Urothelium cell line (cell line): ENCODE measurements at places on chromosomes 3 and 15.

DNA sequence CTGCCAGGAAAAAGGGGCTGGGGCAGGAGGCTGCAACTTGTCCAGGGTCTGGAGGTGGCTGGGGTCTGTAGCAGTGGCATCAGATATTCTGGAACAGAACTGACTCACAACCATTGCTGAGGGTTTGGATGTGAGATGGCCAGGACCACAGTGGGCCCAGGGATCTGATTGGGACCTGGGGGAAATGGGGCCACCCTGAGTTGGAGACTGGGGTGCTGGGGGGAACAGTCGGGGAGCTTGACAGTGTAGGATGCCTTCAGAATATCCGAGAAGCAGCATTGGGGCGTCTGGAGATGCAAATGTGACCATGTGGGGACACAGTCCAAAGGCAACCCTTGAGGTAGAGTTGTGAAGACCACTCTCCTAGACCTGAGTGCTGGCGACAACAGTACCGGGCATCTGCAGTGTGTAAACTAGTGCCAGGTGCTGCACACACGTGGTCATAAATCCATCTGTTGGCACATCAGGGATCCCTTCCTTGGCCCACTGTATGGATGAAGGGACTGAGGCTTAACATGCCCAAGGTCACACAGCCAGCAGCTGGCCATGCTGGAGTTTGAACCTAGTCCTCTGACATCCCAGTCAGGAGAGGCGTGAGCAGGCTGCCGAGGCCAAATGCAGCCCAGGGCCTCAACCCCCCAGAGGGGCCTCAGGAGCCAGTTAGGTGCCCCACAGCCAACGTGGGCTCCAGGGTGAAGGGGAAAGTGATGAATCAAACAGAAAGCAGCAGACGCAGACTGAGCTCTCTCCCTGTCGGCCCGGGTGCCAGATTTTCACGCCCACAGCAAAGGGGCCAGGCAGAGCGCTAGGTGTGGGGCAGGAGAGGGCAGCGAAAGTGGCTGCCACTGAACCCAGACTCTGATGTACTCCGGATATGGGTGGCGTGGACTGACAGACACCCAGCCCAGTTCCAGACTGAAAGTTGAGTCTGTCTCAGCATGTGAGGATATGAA lies 18.8 kb downstream of the HEMK1 start:
- no peak for DNase-seq

- peak; percentile 38 for DNase-seq
These were observed 68.5 kb downstream of the TMCO5A start for GRCh38 chr15:38002883-38003477.

- no peak for DNase-seq
These were observed 105.7 kb upstream of the MCTP2 start for GRCh38 chr15:94125698-94126097.

GRCh38 chr3:191030491-191030890 lies 168.0 kb upstream of the GMNC start:
- no peak for DNase-seq

DNA sequence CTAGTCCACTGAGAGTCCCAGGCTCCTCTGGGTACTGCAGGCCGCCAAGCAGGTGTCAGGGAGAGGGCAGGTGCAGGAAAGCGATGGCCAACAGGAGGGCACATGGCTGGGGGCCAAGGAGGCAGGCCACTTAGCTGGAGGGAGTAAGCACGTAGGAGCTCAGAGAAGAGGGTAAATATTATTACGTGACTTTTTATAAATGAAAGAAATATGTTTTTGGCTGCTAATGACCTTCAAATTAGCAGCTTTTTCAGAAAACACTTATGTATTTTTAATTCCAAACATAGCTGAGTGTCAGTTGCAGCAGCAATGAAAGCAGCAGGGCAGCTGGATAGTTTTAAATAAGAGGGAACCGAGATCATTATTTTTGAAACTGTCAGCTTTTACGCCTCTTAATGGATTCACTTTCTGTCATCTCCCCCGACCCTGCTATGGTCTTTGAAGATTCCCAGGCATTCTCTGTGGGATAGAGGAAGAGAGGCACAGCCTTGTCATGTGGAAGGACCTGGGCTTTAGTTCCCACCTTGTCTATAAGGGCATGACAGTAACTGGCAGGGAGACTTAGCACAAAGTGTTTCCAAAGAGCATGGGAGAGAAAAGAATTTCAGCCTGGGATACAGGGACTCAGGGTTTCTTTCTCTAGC lies 477.1 kb downstream of the EPHB1 start:
- no peak for DNase-seq

- DNase-seq: no peak
These were observed 34.9 kb downstream of the CP start for GRCh38 chr3:149186721-149187120.

- no peak for DNase-seq
These were observed 119.5 kb downstream of the ZNF280D start for GRCh38 chr15:56613811-56614210.

- DNase-seq: peak; percentile 35
These were observed 200.5 kb downstream of the GOLGA6L6 start for GRCh38 chr15:20340931-20341661.

- no peak for DNase-seq
These were observed 43.7 kb upstream of the PGPEP1L start for GRCh38 chr15:99051308-99051707.

DNA sequence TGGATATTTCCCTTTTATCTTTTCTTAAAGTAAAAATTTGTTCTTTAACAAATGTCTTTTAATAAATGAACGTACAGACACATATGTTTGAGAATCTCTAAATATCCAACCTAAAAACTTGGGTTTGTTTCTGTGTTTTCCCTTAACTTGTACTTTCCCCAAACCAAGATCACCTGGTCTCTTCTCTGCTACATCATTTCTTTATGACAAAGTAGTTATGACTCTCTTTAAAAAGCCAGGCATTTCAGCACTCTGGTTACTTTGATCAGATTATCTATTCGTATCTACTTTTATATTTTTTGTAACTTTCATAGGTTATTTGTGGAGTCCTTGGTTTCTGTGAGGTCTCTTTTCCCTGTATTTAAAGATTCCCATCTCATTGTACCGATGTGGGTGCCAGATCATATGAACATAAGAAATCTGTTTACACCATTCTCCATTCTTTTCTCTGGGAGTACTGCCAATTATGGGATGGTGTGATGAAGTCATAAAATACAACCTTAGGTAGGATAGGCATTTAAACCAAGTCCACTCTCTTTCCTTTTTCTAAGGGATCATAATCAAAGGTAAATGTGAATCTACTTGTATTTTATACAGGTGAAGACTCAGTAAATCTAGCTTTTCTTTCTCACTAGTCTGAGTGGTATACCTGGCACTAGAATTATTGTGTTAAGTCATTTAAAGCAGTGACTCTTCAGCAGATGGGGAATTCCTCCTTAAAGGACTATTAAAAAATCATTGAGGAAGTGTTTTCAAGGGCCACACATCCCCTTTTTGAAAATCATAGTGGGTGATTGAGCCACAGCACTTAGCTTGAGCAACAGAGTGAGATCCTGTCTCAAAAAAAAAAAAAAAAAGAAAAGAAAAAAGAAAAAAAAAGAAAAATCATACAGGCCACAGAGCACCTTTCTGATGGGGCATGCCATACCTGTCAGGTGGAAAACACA lies 12.4 kb upstream of the NFKBIZ start:
- DNase-seq: peak; percentile 55

- DNase-seq: no peak
These were observed 113.8 kb downstream of the ANXA2 start for GRCh38 chr15:60283936-60284335.

- DNase-seq: no peak
These were observed 45.6 kb downstream of the NME9 start for GRCh38 chr3:138284079-138284478.

- no peak for DNase-seq
These were observed 5.3 kb downstream of the IGF1R start for GRCh38 chr15:98653686-98654085.

- no peak for DNase-seq
These were observed 7.6 kb upstream of the RAMAC start for GRCh38 chr15:82978438-82978837.

- no peak for DNase-seq
These were observed 117.6 kb upstream of the IGSF10 start for GRCh38 chr3:151578495-151578894.

DNA sequence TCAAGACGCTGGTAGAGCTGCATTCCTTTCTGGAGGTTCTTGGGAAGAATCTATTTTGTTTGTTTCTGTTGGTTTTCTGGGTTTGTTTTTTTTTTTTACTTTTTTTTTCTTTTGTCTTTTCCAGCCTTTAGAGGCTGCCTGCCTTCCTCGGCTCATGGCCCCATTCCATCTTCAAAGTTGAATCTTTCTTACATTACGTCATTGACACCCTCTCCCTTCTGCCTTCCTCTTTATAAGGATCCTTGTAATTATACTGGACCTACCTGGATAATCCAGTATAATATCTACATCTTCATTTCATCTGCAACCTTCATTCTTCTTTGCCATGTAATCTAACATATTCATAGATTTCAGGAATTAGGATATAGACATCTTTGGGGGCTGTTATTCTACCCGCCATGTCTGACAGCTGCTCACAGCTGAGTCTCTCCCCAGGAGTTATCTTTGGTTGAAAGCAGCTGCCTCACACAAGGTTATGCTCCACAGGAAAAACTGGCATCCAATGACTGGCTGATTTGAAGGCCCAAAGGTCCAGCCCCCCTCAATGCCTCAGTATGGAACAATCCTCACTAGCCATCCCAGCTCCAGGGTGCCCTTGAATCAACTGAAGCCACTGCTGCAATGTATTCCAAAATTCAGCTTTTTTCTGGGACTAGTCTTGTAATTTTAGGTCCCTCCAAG lies 38.4 kb upstream of the THBS1 start:
- DNase-seq: no peak

GRCh38 chr3:125271127-125271526 lies 58.6 kb upstream of the SLC12A8 start:
- no peak for DNase-seq

- DNase-seq: no peak
These were observed 11.5 kb downstream of the PARP16 start for GRCh38 chr15:65275104-65275727.

- DNase-seq: no peak
These were observed 356.8 kb upstream of the NR2F2 start for GRCh38 chr15:95973566-95974256.

GRCh38 chr3:179020112-179020511 lies 51.5 kb downstream of the ZMAT3 start:
- no peak for DNase-seq

DNA sequence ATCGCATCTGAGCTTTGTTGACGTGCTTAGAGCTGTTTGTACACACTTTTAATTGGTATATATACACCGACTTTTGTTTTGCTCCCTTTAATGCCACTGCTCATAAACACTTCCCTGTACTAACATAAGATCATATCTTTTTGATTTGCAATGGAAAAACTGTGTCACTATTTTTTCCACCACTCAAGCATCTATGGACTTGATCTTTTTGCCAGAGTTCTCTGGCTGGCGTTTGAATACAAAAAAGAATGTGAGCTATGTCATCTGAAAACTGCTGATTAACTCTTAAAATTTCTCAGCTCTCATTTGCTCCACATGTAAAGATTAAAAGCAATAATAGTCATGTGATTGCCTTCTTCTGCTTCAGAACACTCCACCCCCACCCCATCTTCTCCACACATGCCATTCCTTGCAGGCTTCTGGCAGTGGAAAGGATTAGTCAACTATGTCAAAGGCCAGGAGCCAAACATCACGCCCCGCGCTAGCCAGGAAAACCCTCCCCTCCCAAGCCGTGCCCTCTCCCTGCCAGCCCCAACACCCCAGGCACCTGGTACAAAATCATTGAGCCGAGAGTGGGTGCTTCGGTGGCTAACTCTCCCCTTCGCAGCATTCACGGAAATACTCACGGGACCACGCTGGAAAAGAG lies 123.4 kb upstream of the MEF2A start:
- peak; percentile 89 for DNase-seq

GRCh38 chr15:43249236-43249635 lies 17.5 kb downstream of the TGM5 start:
- no peak for DNase-seq

DNA sequence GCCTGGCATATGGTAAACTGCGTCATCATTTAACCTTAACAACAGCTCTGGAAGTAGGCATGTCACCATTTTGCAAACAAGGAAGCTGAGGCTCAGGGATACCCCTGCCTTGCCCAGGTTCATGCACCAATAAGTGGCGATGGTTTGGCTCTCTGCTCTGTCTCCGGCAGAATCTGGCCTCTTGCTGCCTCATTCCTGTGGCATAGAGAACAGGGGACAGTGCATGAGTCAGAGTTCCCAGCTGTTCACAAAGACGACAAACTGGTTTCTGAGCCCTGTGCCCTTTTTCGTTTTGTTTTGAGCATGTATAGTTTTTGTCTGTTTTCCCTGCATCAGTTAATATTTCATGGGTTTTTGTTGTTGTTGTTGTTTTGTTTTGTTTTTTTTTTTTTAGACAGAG lies 236.8 kb downstream of the OPA1 start:
- DNase-seq: peak; percentile 85

- no peak for DNase-seq
These were observed 423.4 kb upstream of the UBE2E2 start for GRCh38 chr3:22779737-22780136.

- no peak for DNase-seq
These were observed 122.4 kb upstream of the IL12A start for GRCh38 chr3:159866201-159866746.

GRCh38 chr3:170598091-170598502 lies 12.2 kb upstream of the SLC7A14 start:
- DNase-seq: no peak

GRCh38 chr15:63344731-63345390 lies 36.8 kb downstream of the CA12 start:
- DNase-seq: no peak
